ENCODE measurements at places on chromosomes 12 and 14.

- no peak for DNase-seq
These were observed 5.0 kb upstream of the TINF2 start for GRCh38 chr14:24247422-24247821.

GRCh38 chr12:88896958-88897357, 316.7 kb upstream of the KITLG start:
- peak; percentile 81 for DNase-seq

- DNase-seq, result no peak
These were observed 436.1 kb downstream of the TMEM132D start for GRCh38 chr12:129467726-129468125.

GRCh38 chr12:106704081-106704480, 70.4 kb upstream of the RIC8B start:
- DNase-seq, result no peak

GRCh38 chr14:98077176-98077575, 1194.8 kb downstream of the BCL11B start:
- DNase-seq, result no peak

- no peak for DNase-seq
These were observed 7.3 kb downstream of the GAPDH start for GRCh38 chr12:6541371-6542165.

- DNase-seq, result no peak
These were observed 4.8 kb upstream of the AEBP2 start for GRCh38 chr12:19434538-19434937.

GRCh38 chr12:128830505-128830893, 6.7 kb upstream of the SLC15A4 start:
- no peak for DNase-seq

DNA sequence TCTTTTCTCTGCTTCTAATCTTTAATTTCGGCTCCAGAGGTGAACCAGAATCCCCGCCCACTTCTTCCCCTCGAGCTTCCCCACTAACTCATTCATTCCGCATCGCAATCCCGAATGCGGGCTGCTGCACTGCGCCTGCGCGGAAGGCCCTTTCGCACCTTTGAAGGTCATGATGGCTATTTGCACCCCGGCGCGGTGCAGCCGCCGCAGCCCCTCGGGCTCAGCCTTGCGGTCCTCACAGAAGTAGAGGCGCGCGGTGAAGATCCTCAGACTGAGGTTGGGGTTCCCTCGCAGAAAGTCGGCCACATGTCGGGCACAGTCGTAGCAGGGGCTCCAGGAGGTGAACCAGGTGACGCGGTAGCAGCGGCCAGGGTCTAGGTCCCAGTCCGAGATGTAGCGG, 7.6 kb downstream of the AICDA start:
- DNase-seq, result no peak

- no peak for DNase-seq
These were observed 73.5 kb downstream of the RIN3 start for GRCh38 chr14:92586963-92587699.

DNA sequence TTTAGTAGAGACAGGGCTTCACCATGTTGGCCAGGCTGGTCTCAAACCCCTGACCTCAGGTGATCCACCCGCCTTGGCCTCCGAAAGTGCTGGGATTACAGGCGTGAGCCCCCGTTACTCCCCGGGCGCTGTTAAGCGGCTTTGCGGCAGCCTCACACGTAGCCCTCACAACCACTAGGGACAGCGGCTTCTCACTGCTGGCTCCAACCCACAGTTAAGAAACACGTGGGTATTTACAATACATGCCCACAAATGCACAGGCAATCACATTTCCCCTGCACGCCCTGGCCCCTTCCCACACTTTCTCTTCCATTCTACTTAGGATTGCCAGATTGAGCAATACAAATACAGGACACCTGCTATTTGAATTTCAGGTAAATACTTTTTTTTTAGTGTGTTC, 37.0 kb upstream of the EIF5 start:
- no peak for DNase-seq

GRCh38 chr12:109053382-109054123, 1.2 kb downstream of the USP30 start:
- DNase-seq, result peak; percentile 7

DNA sequence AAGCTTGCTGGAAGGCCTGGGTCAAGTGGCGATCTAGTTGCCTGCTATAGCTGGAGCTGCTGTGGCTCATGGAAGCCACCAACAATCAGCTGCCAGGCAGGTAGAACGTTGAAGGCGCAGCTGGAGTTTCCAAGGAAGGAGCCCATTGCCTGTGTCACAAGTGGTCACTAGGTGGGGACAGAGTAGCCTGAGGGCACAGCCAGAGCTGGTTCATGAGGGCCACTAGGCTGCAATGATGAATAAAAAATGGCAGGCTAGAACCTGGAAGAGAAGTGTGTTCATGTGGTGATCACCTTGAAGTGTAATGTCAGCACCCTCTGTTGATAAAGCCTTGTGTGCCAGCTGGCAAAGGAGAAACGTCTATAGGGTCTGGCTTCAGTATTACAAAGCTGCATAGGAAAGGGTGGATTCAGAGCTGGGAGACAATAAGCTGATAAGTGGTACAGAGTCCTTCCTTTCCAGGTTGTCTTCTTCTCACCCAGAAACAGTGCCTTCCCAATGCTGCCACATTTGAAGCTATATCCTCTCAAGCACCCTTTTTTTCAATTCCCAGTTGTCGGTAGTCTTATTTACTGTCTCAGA, 165.8 kb downstream of the EMP1 start:
- DNase-seq, result peak; percentile 63

DNA sequence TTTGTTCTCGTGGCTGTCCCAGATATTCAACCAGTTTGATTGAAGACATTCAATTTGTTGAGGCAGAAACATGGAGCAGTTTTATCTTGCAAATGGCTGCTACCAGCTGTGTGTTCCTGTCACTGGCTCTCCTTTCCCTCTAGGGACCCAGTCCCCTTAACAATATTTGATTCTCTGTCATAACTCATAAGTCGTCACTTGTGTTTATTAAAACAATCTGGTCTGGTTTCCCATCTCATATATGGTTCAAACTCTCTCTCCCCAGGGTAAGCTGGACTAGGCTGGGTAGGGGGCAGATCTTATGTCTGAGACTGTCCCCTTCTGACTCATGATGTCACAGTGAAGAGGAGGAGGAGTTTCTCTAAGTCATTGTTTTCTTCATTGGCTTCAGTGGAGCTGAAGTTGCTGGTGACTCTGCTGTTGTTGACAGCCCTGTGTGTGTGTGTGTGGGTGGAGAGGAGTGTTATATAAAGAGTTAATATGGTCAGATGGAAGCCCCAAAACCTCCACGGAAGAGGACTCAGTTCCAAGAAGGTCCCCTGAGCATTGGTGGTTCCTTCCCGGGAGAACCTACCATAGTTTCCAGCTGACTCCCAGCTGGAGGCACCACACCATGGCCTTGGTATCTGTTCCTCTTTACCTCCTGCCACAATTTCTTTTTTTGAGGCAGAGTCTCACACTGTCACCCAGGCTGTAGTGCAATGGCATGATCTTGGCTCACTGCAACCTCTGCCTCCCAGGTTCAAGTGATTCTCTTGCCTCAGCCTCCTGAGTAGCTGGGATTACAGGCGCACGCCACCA, 16.1 kb upstream of the GNG2 start:
- no peak for DNase-seq

GRCh38 chr12:52197371-52198231, 5.8 kb upstream of the KRT80 start:
- peak; percentile 41 for DNase-seq

- peak; percentile 21 for DNase-seq
These were observed 923 bp upstream of the ITPR2 start for GRCh38 chr12:26833743-26834490.

GRCh38 chr14:22613106-22613695, 15.1 kb downstream of the ABHD4 start:
- peak; percentile 22 for DNase-seq

- no peak for DNase-seq
These were observed 78.0 kb downstream of the TTC6 start for GRCh38 chr14:37673439-37673838.

GRCh38 chr12:98126637-98127335, 388.6 kb upstream of the TMPO start:
- no peak for DNase-seq

- peak; percentile 91 for DNase-seq
These were observed 1.0 kb upstream of the SOCS2 start for GRCh38 chr12:93571365-93571924.

GRCh38 chr12:15497671-15498292, 175.5 kb downstream of the PTPRO start:
- no peak for DNase-seq

GRCh38 chr14:77660754-77661153, 44.3 kb upstream of the SPTLC2 start:
- DNase-seq, result no peak
